ENCODE measurements at places on chromosomes 6 and 20.
A peak's percentile ranks its signal among the peaks of the same experiment; 100 is the strongest.

GRCh38 chr6:157665180-157665579 is 157.9 kb upstream of the SNX9 start:
- DNase-seq, result no peak

DNA sequence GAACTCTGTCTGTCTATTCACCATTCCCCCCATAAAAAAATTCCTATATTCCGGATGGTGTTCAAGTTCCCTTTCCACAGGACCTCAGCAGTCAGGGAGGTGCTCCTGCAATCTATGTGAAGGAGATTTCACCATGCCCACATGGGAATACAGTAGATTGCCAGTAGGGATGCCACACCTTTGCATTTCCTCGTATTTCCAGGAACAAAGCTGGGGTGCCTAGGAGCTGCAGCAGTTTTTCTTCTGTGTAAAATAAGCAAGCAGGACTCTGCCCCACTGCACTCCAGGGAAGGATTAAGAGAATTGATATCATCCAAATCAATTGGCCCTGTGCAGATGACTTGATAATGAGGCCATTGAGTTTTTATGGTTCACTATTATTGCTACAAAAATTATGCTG is 7.4 kb upstream of the KIF16B start:
- DNase-seq, result no peak

- peak; percentile 20 for DNase-seq
These were observed 40.2 kb upstream of the PXDC1 start for GRCh38 chr6:3791526-3792203.

DNA sequence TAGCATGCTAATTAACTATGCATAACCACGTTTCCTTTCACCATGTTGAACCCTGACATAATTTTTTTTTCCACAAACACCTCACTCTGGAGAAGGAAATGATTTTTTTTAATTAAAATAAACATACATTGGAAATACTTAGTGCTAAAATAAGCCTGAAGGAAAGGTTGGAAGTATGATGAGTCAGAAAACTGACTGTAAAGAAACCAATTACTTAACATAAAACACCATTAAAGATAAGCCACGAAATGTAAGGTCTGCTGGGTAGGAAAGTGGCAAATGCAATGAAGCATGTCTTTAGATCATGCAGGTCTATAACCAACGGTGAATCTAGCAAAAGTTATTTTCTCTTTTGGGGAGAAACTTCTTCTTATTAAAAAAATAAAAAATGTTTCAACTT is 47.5 kb downstream of the OPRM1 start:
- DNase-seq, result no peak

DNA sequence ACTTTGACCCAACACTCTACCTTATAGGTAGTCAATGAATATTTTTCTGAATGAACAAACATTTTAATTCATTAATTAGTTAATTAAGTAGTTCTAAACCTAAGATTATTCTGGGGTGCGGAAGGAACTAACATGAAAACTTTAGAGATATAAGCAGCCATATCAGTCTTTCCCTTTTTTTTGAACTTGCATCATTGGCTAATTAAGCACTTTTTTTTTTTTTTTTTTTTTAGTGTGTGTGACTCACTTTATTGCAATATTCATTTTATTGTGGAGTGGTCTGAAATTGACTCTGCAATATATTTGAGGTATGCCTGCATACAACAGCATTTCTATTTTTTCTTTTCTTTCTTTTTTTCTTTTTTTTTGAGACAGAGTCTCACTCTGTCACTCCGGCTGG is 21.8 kb upstream of the AMD1 start:
- no peak for DNase-seq

- peak; percentile 76 for DNase-seq
These were observed 16.9 kb upstream of the PTCRA start for GRCh38 chr6:42898891-42899361.

GRCh38 chr6:98833307-98834059 is 891 bp upstream of the POU3F2 start:
- no peak for DNase-seq

DNA sequence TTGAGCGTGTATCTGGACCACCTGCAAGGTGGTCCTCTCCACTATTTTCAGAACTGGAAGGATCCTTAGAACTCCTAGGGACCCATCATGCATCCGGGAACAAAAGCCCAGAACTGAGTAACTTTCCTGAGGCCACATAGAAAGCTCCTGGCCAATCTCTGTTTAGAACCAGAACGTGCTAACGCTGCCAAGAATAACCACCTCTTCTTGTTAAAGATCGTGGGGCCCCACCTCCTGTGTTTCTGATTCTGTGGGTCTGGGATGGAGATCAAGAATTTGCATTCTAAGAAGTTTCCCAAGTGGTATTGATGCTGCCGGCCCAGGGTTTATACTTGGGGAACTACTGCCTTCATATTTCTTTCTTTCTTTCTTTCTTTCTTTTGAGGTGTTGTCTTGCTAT is 13.3 kb downstream of the CD40 start:
- DNase-seq, result no peak

DNA sequence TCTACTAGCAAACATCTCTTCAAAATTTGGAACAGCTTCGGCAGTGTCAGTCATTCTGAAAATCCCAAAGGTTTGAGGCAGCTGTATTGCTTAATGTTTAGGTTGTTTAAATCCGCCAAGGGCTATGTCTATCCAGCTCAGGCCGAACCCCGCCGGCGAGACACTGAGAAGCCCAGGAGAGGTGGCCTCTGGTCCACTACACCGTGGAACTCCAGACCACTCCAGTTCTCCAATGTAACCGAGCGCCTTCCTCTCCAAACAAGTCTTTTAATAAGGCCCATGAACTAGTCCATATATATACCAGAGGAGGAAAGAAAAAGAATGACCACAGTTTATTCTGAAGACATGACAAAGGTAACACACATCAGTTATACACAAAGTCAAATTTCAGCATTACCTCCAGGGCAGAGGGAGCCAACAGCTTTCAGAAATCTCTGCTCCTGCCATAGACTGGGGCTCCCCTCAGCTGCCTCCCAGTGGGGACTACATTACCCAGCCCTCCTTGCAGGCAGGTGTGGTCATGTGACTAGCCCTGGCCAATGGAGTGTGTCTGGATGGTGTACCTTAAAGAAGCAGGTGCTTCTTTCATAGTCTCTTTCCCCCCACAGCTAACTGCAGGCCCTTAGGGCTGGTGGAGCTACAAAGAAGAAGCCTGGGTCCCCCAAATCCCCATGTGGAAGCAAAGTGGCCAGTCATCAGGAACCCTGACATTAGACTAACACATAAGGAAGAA is at the start of gene RAMACL:
TSS of gene RAMACL (minus strand) at position 255 of the 733 bp plus-strand sequence. CDS start at position 54, 201 bp downstream.
- DNase-seq, result peak; percentile 55

DNA sequence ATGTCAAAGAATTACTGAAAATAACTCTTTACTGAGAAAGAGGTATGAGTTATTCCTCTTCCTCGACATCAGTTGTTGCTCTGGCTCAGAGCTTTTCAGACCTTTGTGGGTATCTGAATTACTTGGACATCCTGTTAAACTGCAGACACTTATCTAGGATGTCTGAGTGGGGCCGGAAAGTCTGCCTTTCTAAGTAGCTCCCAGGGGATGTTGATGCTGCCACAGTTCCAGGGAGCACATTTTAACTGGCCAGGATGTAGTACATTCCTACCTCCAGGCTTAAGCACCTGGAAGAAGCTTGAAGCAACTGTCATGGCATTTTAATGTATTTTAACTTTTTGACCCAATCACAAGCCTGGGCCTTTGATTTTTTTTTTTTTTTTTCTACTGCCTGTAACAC is 265.8 kb upstream of the PLCB4 start:
- DNase-seq, result no peak

DNA sequence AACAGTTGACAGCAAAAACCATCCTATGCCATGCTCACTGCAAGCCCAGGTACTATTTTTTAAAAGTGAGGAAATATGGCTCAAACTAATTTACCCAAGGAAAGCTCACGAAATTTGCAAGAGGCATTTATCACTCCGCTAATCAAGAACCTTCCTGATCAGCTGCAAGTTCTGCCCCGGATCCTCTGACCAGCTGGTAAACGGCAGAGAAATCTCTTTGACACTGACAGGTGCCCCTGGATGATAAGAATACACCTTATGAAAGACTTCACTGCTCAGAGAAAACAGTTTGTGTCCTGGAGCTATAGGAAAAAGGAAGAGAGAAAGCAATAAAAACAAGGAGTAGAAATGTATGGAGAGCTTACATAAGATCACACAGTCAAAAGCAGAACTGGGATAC is 6.4 kb downstream of the CNKSR3 start:
- no peak for DNase-seq

GRCh38 chr20:24781418-24781980 is 167.6 kb upstream of the CST7 start:
- DNase-seq, result peak; percentile 32

DNA sequence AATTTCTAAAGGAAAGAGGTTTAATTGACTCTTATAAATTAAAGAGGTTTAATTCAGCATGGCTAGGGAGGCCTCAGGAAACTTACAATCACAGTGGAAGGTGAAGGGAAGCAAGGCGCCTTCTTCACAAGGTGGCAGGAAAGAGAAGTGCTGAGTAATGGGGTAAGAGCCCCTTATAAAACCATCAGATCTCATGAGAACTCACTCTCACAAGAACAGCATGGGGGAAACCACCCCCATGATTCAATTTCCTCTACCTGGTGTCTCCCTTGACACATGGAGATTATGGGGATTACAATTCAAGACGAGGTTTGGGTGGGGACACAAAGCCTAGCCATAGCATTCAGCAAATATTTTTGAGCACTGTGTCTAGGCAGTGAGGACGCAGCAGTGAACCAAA is 3.9 kb upstream of the IPCEF1 start:
- DNase-seq, result no peak

- DNase-seq, result no peak
These were observed 122.8 kb downstream of the INSM1 start for GRCh38 chr20:20490673-20491072.

DNA sequence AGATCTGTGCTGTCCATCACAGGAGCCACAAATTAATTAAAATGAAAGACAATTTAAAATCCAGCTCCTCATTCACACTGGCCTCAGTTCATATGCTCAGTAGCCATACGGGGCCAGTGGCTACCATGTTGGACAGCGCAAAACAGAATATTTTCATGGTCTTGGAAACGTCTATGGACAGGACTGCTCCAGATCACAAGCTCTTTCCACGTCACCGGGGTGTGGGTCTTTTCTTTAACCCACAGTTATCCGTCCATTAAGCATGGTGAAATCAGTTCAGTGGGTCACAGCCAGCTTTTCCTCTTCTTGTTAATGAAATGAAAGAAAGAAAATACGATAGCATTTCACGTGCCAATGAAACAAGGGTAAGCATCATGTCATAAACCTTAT is 24.1 kb downstream of the GFOD1 start:
- DNase-seq, result no peak

DNA sequence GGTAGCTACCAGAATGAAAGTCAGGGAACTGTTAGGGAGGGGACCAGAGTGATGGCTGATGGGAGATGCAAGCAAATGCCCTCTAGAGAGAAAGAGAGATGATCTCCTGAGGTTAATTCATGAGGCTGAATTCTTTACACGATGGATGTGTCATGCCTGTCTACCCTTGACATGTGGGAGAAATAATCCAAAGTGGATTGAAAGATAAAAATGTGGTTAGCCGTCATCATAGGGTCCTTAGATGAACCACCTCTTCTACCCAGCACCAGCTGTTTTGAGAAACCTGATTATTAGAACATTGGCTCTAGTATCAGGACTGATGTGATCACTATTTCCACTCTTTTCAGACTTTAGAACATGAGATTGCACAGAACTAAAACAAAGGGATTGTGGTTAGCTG is 53.6 kb downstream of the SOBP start:
- DNase-seq, result no peak

- DNase-seq, result no peak
These were observed 12.1 kb upstream of the RAMACL start for GRCh38 chr6:166598441-166599138.

DNA sequence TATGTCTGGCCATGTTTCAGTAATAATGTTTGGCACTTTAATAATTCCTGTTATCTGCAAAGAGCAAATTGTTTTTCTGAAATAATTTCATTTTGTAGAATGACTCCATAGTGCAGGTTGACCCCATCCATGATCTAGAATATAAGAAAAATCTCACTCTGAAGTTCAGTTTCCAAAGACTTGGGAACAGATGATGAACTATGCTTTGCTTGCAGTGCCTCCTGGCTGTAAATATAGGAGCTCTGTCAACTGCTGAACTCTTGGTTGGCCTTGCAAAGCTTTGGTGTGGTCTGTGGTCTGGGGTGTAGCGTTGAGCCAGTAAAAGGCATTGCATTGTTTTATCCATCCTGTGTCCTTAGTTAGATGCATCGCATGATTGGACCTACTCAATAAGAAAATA is 104.0 kb downstream of the PLCB4 start:
- no peak for DNase-seq

DNA sequence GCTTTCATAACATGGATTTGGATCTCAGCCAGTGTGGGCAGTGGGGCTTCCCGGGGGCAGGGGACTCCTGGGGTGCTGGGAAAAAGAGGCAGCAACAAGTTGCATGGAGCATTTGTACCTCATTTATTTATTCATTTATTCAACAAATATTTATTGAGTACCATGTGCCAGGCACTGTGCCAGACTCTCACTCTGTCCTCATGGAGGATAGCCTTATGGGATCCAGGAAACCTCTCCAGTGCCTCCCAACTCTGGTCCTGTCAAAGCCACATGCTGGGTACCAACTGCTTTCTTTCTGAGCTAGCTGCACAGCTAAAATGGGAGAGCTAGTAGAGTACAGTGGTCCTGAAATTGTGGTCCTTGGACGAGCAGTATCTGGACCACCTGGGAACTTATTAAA is 87.8 kb upstream of the EPB41L1 start:
- DNase-seq, result no peak

DNA sequence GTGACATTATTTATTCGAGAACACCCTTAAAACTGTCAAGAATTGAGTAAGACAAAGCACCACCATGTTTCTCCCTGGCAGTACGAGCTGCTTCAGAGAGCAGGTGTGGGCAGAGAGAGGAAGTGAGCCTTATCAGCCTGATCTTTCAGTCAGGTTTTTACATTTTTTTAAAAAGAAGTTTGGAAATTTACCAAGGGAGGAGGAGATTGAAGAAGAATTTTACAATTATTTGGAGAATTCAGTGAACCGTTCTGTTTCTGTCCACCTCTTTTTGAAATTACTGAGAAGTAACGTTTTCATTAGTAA is 75.5 kb downstream of the ZDHHC14 start:
- peak; percentile 46 for DNase-seq

Measured in activated CD4-positive, alpha-beta memory T cell treated with anti-CD3 and anti-CD28 coated beads for 36 hours (primary cell).